ENCODE measurements at places on chromosomes 5 and 9. TPM values are rescaled to one million over a fixed set of nuclear protein-coding genes. Genes with fewer than 3 reads are reported as not detected.

GRCh38 chr9:94693485-94694204, 32.9 kb upstream of the AOPEP start:
- no peak for DNase-seq

Gene ST8SIA4
- 17.8 TPM for total RNA-seq

Gene QRFP
- not detected for total RNA-seq

DNA sequence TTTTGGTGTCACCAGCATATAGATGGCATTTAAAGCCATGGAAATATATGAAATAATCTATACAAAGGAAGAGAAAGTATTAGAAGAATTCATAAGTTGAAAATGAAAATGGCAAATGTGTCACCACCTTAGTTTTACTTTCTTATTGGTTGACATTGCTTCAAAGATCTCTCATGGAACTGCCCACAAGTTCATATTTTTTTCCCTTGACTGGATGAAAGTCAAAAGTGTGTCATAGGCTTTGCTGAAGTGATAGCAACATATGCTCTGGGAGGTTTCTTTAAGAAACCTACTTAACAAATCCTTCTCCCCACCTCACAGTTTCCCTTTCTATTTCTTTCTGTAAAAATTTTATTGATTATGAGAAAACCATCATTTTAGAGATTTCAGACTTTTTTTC, 127.2 kb downstream of the VPS13A start:
- no peak for DNase-seq

GRCh38 chr9:127578952-127579853, 32.9 kb upstream of the STXBP1 start:
- peak; percentile 95 for DNase-seq

Gene TRAPPC13
- 19.6 TPM for total RNA-seq

GRCh38 chr5:102815540-102816332, 60.6 kb downstream of the PAM start:
- DNase-seq: no peak

DNA sequence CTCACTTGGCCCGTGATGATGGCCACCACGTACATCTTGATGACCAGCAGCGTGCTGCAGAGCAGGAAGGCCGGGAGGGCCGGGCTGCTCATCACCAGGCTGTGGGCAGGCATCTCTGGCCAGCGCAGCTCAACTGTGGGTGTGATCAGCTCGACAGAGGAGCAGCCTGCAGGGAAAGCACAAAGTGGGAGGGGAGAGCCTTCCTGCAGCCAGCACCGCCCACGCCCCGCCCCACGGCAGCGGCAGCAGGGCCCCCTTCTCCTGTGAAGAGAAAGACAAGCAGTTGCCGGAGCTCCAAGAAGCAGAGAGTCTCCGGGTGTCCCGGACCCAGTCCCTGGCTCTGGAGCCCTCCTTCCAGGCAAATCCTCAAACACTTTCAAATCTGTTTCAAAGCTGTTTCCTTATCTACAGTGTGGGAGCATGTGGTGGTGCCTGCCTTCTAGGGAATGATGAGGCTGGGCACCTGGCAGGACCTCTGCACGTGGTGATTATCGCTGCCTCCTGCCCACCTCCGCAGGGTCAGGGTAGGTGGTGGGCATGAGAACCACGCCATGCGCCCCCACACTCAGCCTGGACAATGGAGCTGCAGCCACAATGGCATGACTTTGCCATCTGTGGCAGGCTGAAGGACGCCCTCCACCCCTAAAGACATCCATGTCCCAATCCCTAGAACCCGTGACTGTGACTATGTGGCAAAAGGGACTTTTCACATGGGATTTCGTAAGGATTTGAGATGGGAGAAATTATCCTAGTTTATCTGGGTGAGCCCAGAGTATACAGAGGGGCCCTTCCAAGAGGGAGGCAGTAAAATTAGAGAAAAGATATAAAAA, at the start of gene PTGES:
PTGES (minus strand) TSS at position 143 of the 830 bp plus-strand sequence; CDS start at position 113, 30 bp downstream.
- DNase-seq: peak; percentile 83

DNA sequence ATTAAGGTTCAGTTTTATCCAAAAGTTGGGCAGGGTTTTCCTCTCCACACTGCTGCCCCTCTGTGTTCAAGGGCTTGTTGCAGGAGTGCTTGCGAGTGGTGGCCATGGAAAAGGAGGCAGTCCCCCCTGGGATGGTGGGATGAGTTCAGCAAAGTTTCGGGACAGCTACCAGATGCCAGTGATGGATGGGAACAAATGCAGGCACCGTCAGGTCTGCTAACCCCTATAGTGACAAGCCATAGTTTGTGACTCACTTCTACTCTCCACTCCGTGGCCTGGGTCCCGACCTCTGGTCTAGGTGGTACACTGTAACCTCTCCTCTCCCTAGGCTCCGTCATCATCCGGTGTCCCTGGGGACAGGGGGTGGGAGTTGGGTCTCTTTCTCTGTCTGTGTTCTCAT, 3.8 kb upstream of the RNF14 start:
- DNase-seq: no peak

Gene COL15A1
- total RNA-seq: 8.0 TPM

DNA sequence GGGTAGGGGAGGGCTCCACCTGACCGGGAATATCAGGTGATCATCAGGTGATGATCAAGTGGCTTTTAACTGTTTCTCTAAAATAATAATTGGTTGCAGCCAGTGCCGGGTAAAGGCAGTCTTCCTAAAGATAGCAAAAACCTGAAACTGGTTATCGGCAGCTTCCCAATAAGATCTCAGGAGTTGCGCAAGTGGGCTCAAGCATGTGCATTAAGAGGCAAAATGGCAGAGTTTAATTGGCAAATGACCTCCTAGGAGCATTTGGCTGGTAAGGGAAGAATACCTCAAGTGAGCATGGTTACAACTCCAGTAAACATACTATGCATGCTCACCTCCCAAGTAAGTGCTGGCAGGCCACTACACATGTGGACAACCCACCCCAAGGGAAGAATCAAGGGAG, 4.2 kb downstream of the C1QTNF3 start:
- DNase-seq: no peak

Gene PCDHA12
- total RNA-seq: 8.8 TPM

DNA sequence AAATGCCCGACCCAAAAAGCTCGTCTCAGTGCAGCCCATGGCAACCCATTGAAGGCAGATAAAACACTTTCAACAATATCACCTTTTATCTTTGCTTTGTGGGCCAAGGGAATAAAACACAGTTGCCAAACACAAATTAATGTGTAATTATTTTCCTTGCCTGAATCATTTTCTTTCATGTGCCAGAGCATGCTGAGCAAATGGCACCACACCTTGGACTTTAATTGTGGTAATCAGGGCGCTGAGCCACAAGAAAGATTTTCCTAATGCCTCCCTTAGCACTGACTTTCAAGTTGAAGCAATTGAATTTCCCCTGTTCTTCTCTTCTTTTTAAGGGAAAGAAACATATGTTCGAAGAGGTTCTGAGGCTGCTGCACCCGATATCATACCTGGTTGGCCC, 297.1 kb upstream of the MSX2 start:
- no peak for DNase-seq

Gene NMUR2
- 2.1 TPM for total RNA-seq

GRCh38 chr9:70601000-70601951, 186.8 kb upstream of the KLF9 start:
- DNase-seq: peak; percentile 91

GRCh38 chr5:143316844-143317631, 86.4 kb downstream of the NR3C1 start:
- no peak for DNase-seq

GRCh38 chr5:62931153-62931950, 352.7 kb downstream of the LRRC70 start:
- no peak for DNase-seq

Gene SPINK4
- total RNA-seq: not detected

Gene HMCN2
- 7.8 TPM for total RNA-seq

DNA sequence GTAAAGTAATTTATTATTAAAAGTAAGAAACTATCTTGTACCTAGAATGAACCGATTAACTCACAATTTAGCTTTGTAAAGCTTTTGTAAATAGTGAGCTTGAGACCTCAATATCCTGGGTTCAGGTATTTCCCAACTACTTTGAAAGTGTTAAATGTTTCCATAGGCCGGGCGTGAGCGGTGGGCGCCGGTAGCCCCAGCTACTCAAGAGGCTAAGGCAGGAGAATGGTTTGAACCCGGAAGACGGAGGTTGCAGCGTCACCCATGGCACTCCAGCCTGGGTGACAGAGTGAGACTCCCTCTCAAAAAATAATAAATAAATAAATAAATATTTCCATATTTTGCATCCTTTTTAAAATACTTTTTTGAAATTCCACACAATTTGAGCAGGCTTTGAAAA, 1.5 kb upstream of the ANKH start:
- no peak for DNase-seq

DNA sequence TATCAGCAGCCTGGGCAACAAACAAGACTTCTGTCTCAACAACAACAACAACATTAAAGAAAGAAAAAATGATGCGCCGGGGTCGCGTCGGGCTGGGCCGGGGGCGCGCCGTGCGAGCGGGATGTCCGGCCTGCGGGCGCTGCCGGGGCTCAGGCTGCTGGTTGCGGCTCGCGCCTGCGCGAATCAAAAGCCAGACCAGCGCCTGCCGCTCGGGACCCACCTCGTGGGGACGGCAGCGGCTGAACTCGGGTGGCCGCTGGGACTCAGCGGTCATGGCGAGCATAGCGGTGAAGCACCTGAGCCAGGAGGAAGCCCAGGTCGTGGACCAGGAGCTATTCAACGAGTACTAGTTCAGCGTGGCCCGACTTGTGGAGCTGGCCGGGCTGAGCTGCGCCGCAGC, 11.9 kb upstream of the NHP2 start:
- DNase-seq: no peak

- no peak for DNase-seq
These were observed 498.1 kb upstream of the ZNF608 start for GRCh38 chr5:125244531-125244930.

Gene C8G
- 1.1 TPM for total RNA-seq

- no peak for DNase-seq
These were observed 759.9 kb downstream of the DTWD2 start for GRCh38 chr5:118228489-118228888.

DNA sequence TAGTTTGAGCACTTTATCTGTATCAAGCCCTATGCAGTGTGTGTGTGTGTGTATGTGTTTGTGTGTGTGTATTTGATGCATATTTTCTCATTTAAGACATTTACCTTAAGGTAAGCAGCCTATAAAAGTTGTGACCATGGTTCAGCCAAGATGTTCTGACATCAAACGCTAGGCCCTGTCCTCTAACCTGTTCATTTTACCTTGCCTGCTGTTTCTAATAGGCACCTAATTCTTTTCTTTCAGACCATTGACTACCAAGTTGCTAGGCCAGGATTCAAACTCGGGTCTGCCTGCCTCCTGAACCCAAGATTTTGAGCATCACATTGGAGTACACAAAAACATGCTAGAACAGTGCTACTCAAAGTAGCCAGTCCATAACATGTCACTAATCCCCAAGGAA, 274.5 kb downstream of the PLK2 start:
- no peak for DNase-seq

- no peak for DNase-seq
These were observed 12.3 kb upstream of the SKP1 start for GRCh38 chr5:134189031-134189430.

DNA sequence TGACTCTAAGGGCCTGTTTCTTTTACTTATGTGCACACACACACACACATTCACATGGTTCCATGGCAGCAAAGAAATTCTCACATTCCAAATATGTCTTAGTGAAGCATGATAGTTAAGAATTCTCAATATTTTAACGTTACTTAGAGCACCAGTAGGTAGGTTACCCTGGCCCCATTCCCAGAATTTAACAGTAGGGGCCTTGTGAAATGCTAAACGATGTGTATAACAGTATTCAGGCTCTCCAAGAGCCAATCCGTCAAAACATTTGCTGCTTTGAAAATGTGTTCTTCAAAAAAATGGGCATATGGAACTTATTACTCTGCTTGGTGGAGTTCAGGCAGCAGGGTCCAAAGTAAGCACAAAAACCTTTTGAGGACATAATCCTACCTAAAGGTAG, 93.7 kb upstream of the DAB2 start:
- no peak for DNase-seq

GRCh38 chr5:78545406-78545805, 103.2 kb downstream of the LHFPL2 start:
- DNase-seq: no peak

Gene DNAI1
- not detected for total RNA-seq

DNA sequence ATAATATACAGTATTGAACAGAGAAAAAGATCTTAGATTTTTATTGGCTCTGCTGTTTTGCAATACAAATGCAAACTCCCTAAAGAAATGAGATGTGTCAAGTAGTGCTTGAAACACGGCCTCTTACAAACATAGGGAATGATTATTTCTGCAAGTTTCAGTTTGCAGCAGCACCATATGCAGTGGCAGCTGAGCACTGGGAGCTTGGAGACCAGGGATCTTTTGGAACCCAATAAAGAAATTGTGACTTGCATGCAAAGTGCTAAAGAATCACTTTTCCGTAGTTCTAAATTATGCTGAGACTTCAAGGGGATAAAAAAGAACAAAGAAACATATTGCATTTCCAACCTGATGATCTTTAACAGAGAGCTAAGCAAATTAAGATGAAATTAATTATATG, 674.6 kb upstream of the ZNF608 start:
- no peak for DNase-seq

Gene CHD1
- total RNA-seq: 33.3 TPM

DNA sequence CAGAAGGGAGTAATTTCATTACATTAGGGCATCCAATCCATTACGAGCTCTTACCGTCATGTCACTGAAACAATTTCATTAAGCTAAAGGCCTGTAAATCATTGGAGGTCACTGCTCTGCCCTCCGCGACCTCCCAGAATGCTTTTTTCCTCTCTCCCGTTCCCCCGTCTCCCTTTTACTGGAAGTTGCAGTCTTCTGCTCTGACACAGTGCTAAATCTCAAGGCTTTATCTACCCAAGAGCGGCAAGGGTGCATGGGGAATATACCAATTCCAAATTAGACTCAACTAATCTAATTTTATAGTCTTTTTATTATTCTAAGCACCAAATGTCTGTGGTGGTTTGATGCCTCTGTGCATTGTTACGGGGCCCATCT, 265.7 kb upstream of the PANK3 start:
- no peak for DNase-seq

DNA sequence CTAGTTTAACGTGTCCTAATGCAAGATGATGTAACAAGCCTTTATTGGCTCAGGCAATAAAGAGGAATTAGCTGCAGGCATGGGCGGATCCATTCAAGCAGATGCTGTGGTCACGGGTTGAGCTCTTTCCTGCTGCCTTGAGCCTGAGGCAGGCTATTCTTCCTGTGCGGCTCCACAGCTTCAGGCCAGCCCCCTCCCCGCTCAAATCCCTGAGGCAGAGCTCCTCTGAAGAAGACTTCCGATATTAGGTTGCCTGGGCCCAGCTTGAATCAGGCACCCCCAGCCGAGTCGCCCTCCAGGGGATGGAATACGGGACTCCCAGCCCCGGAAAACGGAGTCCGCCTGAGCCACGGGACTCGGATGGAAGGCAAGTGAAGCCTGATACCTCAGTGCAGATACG, 95.0 kb upstream of the RUFY1 start:
- peak; percentile 41 for DNase-seq

- DNase-seq: peak; percentile 81
These were observed 925 bp downstream of the ABHD17B start for GRCh38 chr9:71909887-71910649.

- no peak for DNase-seq
These were observed 78.4 kb downstream of the NDFIP1 start for GRCh38 chr5:142186857-142187594.

Data from upper lobe of right lung (tissue), 1 donor.